ENCODE measurements at places on chromosomes 11 and 22. TPM values are rescaled to one million over a fixed set of nuclear protein-coding genes. Genes with fewer than 3 reads are reported as not detected.

GRCh38 chr11:92461447-92461846 lies 236.8 kb downstream of the FAT3 start:
- H3K27ac ChIP-seq, result no peak overlapping the region
- DNase-seq, result no peak
- H3K36me3 ChIP-seq, result no peaks in the 10 kb centered on the region
- no peak overlapping the region for H3K4me3 ChIP-seq
- no peaks in the 10 kb centered on the region for H3K27me3 ChIP-seq

GRCh38 chr11:111512296-111513239 lies at the start of gene BTG4:
Gene BTG4, minus strand, starts transcription at chr11:111512386. Its CDS starts 13,610 bp downstream, at chr11:111498776.
- no peaks in the 10 kb centered on the region for H3K36me3 ChIP-seq
- H3K4me3 ChIP-seq, result peak within 1 kb of the TSS; percentile 42
- H3K27me3 ChIP-seq, result no peaks in the 10 kb centered on the region
- H3K27ac ChIP-seq, result no peak within 1 kb of the TSS

GRCh38 chr11:69213316-69213715 lies 57.6 kb downstream of the SMIM38 start:
- no peaks in the 10 kb centered on the region for H3K36me3 ChIP-seq
- H3K4me1 ChIP-seq, result no peaks in the 10 kb centered on the region
- no peaks in the 10 kb centered on the region for H3K27me3 ChIP-seq

- H3K4me3 ChIP-seq, result no peak overlapping the region
- H3K4me1 ChIP-seq, result no peaks in the 10 kb centered on the region
- H3K36me3 ChIP-seq, result no peaks in the 10 kb centered on the region
These were observed 31.6 kb downstream of the OR10A6 start for GRCh38 chr11:7899418-7899817.

DNA sequence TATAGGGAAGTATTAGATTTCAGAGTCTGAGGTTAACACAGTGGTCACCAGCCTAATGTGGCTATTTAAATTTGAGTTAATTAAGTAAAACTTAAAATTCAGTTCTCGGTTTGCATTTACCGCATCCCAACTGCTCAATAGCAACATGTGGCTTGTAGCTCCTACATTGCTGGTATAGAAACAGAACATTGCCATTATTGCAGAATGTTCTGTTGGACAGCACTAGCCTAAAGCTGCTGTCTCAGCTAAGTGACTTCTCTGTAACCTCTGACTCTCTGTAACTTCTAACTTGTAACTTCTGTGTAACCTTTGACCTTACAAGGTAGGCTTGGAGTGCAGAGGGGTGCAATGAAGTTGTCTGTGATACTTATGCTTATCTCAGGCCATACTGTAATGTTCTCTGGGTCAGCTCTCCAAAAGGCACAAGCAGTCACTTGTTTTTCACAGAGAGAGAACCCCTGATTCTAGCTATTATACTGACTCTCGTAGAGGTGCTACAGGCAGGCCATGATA lies 78.7 kb downstream of the ZNRF3 start:
- no peak overlapping the region for H3K27ac ChIP-seq
- no peak for DNase-seq
- H3K27me3 ChIP-seq, result no peaks in the 10 kb centered on the region
- no peaks in the 10 kb centered on the region for H3K36me3 ChIP-seq
- no peak overlapping the region for H3K4me3 ChIP-seq

GRCh38 chr11:88015170-88015569 lies 160.1 kb downstream of the RAB38 start:
- H3K4me1 ChIP-seq, result no peaks in the 10 kb centered on the region
- no peak for DNase-seq
- H3K27ac ChIP-seq, result no peak overlapping the region
- H3K36me3 ChIP-seq, result no peaks in the 10 kb centered on the region
- no peaks in the 10 kb centered on the region for H3K27me3 ChIP-seq

- H3K4me3 ChIP-seq, result no peak within 1 kb of the TSS
- no peaks in the 10 kb centered on the region for H3K4me1 ChIP-seq
- no peak for DNase-seq
- no peak within 1 kb of the TSS for H3K27ac ChIP-seq
- H3K36me3 ChIP-seq, result no peaks in the 10 kb centered on the region
These were observed at the start of gene LRRC55 for GRCh38 chr11:57181678-57182305. Gene LRRC55, plus strand, starts transcription at chr11:57181953. Its CDS starts 70 bp downstream, at chr11:57182023.

- H3K36me3 ChIP-seq, result no peaks in the 10 kb centered on the region
- no peaks in the 10 kb centered on the region for H3K27me3 ChIP-seq
- no peak overlapping the region for H3K4me3 ChIP-seq
- H3K27ac ChIP-seq, result no peak overlapping the region
- peak; percentile 67 for DNase-seq
These were observed 72.4 kb downstream of the TEAD1 start for GRCh38 chr11:12746593-12747097.

- no peaks in the 10 kb centered on the region for H3K27me3 ChIP-seq
- H3K27ac ChIP-seq, result no peak overlapping the region
- H3K4me3 ChIP-seq, result no peak overlapping the region
- no peaks in the 10 kb centered on the region for H3K4me1 ChIP-seq
- H3K36me3 ChIP-seq, result no peaks in the 10 kb centered on the region
These were observed 20.8 kb upstream of the RFPL3 start for GRCh38 chr22:32336771-32337424.

- H3K36me3 ChIP-seq, result no peaks in the 10 kb centered on the region
- H3K27ac ChIP-seq, result no peak overlapping the region
- DNase-seq, result no peak
- no peak overlapping the region for H3K4me3 ChIP-seq
- H3K27me3 ChIP-seq, result no peaks in the 10 kb centered on the region
These were observed 44.5 kb downstream of the ZNF280B start for GRCh38 chr22:22463855-22464540.

DNA sequence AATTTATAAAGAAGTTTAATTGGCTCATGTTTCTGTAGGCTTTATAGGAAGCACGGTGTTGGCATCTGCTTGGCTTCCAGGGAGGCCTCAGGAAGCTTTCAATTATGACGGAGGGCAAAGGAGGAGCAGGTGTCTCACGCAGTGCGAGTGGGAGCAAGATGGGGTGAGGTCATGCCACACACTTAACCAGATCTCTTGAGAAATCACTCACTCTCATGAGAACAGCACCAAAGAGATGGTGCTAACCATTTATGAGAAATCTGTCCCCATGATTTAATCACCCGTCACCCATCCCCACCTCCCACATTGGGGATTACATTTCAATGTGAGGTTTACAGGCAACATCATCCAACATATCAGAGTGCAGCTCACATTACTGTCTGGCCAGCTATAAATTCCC lies 103.5 kb downstream of the ARHGAP8 start:
- no peak overlapping the region for H3K4me3 ChIP-seq
- H3K27ac ChIP-seq, result no peak overlapping the region
- H3K4me1 ChIP-seq, result no peaks in the 10 kb centered on the region
- DNase-seq, result no peak

- H3K4me3 ChIP-seq, result no peak overlapping the region
- no peak overlapping the region for H3K27ac ChIP-seq
- H3K4me1 ChIP-seq, result no peaks in the 10 kb centered on the region
- H3K27me3 ChIP-seq, result no peaks in the 10 kb centered on the region
- no peak for DNase-seq
- H3K36me3 ChIP-seq, result no peaks in the 10 kb centered on the region
These were observed 165.2 kb upstream of the TBCEL start for GRCh38 chr11:120858740-120859139.

DNA sequence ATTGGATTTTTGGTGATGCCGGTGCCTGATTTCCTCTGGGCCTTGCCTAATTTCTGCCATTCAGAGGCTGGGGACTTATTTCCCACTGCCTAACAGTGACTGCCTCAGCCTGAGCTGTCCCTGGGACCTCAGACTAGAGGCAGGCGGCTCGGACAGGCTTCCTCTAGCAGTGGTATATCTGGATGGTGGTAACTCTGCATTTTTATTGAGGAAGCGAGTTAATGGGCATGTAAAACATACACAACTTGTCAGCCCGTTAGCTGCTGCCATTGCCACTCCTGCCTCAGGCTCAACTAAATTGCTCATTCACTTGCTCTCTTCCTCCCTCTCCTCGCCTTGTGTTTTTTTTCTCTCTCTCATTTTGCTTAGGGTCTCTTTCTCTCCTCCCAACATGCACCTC lies 561.6 kb downstream of the BUD13 start:
- H3K36me3 ChIP-seq, result no peaks in the 10 kb centered on the region
- H3K27ac ChIP-seq, result no peak overlapping the region
- H3K4me3 ChIP-seq, result no peak overlapping the region
- H3K4me1 ChIP-seq, result no peaks in the 10 kb centered on the region
- DNase-seq, result no peak

GRCh38 chr22:25656724-25657123 lies 85.3 kb upstream of the MYO18B start:
- H3K4me3 ChIP-seq, result no peak overlapping the region
- no peak for DNase-seq
- H3K4me1 ChIP-seq, result peaks cover 2% of the 10 kb centered on the region
- no peak overlapping the region for H3K27ac ChIP-seq
- H3K36me3 ChIP-seq, result no peaks in the 10 kb centered on the region

DNA sequence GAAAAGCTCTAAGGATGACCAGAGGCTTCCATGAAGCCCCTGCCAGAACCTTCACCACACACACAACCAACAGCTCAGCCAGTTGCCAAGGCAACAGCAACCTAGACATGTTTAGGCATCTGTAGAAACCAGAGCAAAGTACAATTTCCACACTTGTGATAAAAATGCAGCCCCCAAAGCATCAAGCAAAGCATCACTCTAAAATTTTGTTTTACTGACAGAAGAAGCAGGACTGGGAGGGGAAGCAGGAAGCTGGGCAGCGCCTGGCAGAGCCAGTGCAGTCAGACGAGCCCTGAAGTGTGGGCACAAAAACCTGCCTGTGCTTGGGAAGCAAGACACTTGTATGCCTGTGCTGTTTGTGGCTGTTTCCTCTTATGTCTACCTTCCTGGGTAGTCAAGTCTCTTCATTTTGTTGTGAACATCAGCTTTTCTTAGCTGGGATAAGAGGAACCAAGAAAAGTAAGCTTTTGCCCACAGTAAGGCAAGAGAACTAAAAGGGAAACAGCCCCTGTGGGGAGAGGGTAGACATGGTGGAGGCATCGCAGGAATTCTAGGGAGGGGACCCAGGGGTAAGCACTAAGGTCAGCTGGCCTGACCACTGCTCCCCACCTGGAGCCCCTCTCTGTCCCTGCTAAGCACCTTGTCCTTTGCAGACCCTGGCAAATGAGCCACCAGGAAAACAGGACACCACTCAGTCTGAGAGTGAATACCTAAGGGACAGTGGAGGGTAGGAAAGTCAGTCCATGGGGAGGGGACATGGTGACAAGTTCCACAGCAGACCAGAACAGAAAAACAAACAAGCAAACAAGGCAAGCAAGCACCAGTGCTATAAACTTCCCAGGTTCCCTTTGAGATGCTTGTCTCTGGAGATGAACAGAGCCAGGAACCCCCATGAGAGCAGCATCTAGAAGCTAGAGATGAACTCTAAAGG lies 13.4 kb downstream of the PACSIN2 start:
- no peaks in the 10 kb centered on the region for H3K36me3 ChIP-seq
- H3K4me3 ChIP-seq, result no peak overlapping the region
- DNase-seq, result no peak
- peaks cover 15% of the 10 kb centered on the region for H3K4me1 ChIP-seq
- no peaks in the 10 kb centered on the region for H3K27me3 ChIP-seq

- H3K36me3 ChIP-seq, result no peaks in the 10 kb centered on the region
- no peaks in the 10 kb centered on the region for H3K27me3 ChIP-seq
- H3K4me1 ChIP-seq, result peaks cover 1% of the 10 kb centered on the region
- no peak overlapping the region for H3K4me3 ChIP-seq
- H3K27ac ChIP-seq, result no peak overlapping the region
- no peak for DNase-seq
These were observed 11.2 kb upstream of the PPP2R1B start for GRCh38 chr11:111777094-111778046.

- peaks cover 10% of the 10 kb centered on the region for H3K36me3 ChIP-seq
- H3K27me3 ChIP-seq, result no peaks in the 10 kb centered on the region
- DNase-seq, result no peak
- H3K4me3 ChIP-seq, result no peak overlapping the region
These were observed 978 bp upstream of the ANKRD13D start for GRCh38 chr11:67288198-67288451.

- no peak overlapping the region for H3K27ac ChIP-seq
- no peaks in the 10 kb centered on the region for H3K4me1 ChIP-seq
- H3K36me3 ChIP-seq, result no peaks in the 10 kb centered on the region
- DNase-seq, result no peak
These were observed 5.7 kb downstream of the TMEM184B start for GRCh38 chr22:38267086-38267485.

GRCh38 chr11:67349457-67349856 lies 3.9 kb downstream of the POLD4 start:
- no peak overlapping the region for H3K4me3 ChIP-seq
- no peak for DNase-seq
- no peaks in the 10 kb centered on the region for H3K27me3 ChIP-seq

GRCh38 chr11:78074756-78075155 lies 4.9 kb downstream of the NDUFC2 start:
- DNase-seq, result no peak
- H3K27me3 ChIP-seq, result no peaks in the 10 kb centered on the region
- H3K4me3 ChIP-seq, result no peak overlapping the region
- H3K36me3 ChIP-seq, result peaks cover 4% of the 10 kb centered on the region
- H3K27ac ChIP-seq, result no peak overlapping the region

DNA sequence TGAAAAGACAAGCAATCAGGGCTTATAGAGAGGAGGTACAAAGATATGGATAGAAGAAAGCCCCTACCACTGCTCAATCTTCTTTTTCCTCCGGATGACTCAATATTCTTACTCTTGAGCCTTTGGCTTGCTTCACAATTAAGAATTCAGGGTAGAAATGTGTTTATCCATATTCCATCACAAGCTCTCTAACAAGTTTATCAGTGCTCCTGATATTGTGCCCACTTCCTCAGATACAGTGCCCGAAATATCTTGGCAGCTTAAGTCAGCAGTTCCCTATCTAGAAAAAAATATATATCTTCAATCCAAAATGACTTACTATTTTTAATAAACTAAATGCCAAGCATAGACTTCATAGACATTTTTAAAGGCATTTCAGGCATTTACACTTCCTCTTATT lies 255.1 kb upstream of the FAT3 start:
- H3K27me3 ChIP-seq, result no peaks in the 10 kb centered on the region
- H3K4me1 ChIP-seq, result no peaks in the 10 kb centered on the region
- no peak overlapping the region for H3K4me3 ChIP-seq
- no peaks in the 10 kb centered on the region for H3K36me3 ChIP-seq
- DNase-seq, result no peak

DNA sequence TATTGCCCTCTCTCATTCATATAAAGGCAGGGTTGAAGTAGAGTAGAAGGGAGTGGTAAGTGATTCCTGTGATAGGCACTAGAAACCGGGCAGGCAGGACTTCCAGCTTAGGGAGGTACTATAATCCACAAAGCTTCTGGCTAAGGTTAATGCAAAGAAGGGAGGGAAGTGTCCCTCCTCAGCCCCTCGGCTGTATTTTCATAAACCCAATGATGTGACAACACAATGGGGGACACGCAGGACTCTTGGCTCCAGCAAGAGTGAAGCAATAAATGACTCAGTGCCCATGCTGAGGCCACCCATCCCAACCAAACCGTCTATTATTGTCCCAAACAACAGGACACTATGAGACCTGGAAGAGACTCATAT lies 90.7 kb downstream of the ETS1 start:
- DNase-seq, result no peak
- H3K4me3 ChIP-seq, result no peak overlapping the region
- peaks cover 14% of the 10 kb centered on the region for H3K4me1 ChIP-seq
- H3K36me3 ChIP-seq, result no peaks in the 10 kb centered on the region
- no peak overlapping the region for H3K27ac ChIP-seq

- H3K36me3 ChIP-seq, result no peaks in the 10 kb centered on the region
- DNase-seq, result no peak
- H3K27ac ChIP-seq, result no peak overlapping the region
- no peak overlapping the region for H3K4me3 ChIP-seq
- peaks cover 9% of the 10 kb centered on the region for H3K4me1 ChIP-seq
These were observed 70.0 kb downstream of the AMOTL1 start for GRCh38 chr11:94838027-94838731.

SLC5A1 gene
- 24.0 TPM for polyA plus RNA-seq

DCHS1 gene
- polyA plus RNA-seq, result 1.4 TPM

BARX2 gene
- 1.5 TPM for polyA plus RNA-seq

L3MBTL2 gene
- polyA plus RNA-seq, result 6.5 TPM
